ENCODE measurements at places on chromosomes 5 and 9.

DNA sequence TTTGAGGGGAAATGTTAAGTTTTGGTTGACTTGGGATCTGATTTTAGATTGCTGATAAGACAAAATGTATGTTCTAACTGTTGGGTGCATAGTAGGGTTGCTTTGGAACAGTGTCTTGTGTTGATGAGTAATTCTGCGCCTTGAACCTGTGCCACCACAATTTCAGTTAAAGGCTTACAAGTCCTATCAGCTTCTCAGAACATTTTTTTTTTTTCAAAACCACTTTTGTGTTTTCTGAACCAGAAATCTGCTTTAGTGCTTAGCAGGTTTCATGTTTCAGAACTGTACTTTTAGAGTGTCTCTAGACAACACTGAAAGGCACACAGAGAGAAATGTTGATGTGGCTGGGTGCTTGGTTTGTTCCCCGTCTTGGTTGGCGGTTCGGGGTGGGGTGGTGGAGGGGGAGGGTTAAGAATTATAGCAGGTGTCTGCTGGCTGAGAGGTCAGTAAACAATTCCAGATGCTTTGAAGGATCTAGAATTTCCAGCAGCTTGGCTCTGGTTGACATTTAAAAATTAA lies 84.6 kb downstream of the ANKRD55 start:
- DNase-seq: no peak

GRCh38 chr5:95317085-95317484 lies 32.2 kb upstream of the MCTP1 start:
- no peak for DNase-seq

DNA sequence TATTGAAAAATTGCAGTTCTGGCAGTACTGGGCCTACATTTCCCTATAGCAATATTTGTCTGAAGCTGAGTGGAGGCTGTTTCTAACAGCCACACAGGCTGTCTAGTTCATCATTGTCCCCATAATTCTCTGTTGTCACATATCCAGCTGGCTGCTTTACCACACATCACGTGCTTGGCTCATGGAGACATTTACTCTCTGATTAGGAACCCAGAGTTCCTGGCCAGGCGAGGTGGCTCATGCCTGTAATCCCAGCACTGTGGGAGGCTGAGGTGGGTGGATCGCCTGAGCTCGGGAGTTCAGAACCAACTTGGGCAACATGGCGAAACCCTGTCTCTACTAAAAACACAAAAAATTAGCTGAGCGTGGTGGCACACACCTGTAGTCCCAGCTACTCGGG lies 81.4 kb downstream of the PGM5 start:
- no peak for DNase-seq

- peak; percentile 96 for DNase-seq
Observed at GRCh38 chr5:132387640-132388117, 18.2 kb downstream of the SLC22A5 start.

GRCh38 chr5:29896646-29897045 lies 1296.8 kb upstream of the CDH6 start:
- no peak for DNase-seq

- DNase-seq: no peak
Observed at GRCh38 chr9:79616971-79617370, 45.2 kb downstream of the TLE4 start.

DNA sequence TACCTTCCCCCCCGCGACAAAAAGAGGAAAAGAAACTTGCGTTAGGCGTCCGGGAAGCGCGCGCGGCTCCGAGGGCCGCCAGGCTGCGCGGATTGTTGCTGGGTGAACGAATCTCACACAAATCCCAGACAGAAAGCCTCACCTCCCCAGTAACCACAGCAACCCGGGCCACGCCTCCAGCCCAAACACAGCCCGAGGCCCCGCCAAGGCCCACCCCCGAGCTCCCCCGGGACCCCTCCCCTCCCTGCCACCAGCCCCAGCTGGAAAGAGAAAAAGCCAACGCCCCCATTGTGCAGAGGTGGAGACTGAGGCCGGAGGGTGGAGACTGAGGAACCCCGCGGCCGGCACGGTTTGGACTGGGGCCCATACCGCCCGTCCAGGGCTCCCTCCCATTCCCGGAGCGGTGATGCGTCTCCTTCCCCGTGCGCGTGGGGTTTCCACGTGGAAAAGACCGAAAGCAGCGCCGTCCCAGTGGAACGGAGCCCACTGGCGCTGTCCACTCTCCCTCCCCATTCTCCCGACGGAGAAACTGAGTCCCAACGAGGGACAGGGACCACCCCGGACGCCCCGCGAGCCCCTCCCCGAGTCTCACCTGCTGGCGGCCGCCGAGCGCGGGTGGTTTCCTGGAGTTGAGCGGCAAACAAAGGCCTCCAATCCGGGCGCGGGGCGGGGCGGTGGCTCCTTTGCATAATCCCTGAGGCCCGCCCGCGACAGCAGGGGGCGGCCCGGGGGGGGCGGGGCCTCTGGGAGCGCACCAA lies 10.2 kb upstream of the AKNA start:
- peak; percentile 86 for DNase-seq

DNA sequence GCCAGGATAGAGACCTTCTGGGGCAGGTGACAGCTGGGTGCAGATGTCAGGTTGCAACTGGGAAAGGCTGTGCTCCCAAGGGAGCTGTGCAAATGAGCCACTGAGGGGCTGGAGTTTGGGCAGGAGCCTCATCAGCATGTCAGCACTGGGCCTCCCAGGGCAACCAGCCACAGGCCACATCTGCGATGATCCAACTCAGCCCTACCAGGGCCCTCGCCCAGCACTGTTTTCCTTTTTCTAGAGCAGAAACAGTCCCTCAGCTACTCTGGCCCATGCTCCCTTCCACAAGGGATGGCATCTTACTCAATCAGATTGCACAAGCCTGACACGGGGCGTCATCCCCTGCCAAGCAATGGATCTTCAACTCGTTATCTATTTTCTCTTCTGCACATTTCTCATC lies 24.8 kb downstream of the NIPAL4 start:
- DNase-seq: no peak

- no peak for DNase-seq
Observed at GRCh38 chr5:180296771-180297170, 4.9 kb upstream of the MAPK9 start.

Measured in SW480 (cell line).